ENCODE measurements at places on chromosomes 6 and 20.

DNA sequence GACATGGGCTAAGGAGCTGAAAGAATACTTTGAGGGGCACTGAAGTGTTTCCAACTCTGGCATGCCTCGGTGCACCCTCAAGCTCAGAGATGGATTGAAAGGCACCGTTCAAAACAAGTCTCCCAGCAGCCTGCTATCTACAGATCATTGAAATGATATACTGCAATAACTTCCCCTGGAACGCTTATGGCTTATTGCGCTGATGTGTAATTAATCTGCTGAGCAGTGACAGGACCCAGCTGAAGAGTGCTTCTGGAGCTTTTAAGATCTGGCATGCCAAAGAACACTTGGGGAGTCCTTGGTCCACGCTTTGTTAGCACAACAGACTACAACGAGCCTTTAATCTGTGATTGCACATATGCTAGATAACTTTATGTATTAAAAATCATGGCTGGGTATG is 708.2 kb downstream of the PRKN start:
- DNase-seq, result no peak

DNA sequence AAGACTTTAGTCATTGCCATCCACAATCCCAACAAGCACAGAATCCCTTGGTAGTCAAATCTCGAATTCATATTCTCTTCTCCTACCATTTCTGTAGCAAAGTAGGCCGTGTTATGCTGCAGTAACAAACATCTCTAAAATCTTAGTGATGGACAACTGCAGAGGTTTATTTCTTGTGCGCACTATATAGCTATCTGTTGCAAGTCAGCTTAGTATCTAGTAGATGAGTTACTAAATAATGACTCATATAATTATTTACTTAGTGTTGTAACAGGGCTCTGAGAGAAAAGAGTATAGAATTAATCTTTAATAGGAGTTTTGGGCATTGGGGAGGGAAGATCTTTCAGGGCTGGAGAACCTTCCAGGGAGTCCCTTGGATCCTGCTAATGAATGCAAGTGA is 73.3 kb downstream of the CAP2 start:
- no peak for DNase-seq

- no peak for DNase-seq
Observed at GRCh38 chr6:121450242-121450641, 14.8 kb downstream of the GJA1 start.

GRCh38 chr6:97195117-97195516 is 87.9 kb downstream of the MMS22L start:
- DNase-seq, result no peak

GRCh38 chr20:20736303-20736702 is 23.9 kb upstream of the RALGAPA2 start:
- DNase-seq, result no peak

DNA sequence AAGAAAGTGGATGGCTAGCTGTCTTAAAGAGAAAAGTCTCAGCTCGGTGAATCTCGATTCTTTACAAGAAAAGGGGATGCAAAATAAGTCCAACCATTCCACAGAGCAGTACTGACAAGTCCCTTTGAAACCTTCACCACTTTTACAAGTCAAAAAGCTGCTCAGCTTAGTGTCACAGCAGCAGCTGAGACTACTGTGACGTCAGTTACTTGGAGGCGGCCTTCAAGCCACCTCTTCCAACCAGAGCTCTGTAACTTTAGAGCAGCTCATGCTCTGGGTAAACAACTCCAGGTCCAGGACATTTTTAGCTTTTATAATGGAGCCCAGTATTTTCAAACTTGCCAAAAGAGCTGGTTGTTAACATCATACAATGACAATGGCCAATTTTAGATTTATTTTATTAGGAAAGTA is at the start of gene KIAA0408:
KIAA0408 (minus strand) TSS at position 159 of the 411 bp plus-strand sequence. CDS start 5,408 bp downstream, outside the sequence.
- DNase-seq, result no peak

GRCh38 chr6:155505608-155505989 is 50.0 kb upstream of the NOX3 start:
- DNase-seq, result no peak

- DNase-seq, result peak; percentile 71
Observed at GRCh38 chr6:33430991-33431879, 11.4 kb downstream of the SYNGAP1 start.

DNA sequence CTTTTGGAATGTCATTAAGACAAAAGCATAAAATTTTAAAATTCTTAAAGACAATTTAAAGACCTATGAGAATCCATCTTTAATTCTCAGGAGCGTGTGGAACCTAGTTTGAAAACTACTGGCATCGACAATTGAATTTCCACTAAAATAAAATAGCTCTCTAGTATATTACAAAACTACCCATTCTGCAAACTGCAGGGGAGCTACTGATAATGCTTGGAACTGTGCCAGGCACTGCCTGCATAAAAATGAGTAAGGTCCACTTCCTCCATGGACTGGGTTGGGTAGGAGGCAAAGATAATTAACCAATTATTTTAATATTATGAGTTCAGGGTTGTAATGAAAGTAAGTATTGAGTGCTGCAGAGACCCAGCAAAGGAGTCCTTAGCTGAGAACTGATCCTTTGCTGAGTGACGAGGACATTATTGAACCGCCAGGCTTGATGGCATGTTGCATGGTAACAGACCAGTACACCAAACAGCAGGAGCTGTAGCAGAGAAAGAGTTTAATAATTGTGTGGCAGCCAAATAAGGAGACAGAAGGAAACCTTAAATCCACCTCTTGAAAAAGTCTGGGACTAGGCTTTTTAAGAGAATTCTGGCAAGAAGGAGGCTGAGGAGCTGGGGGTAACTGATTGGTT is 261.3 kb downstream of the ESR1 start:
- DNase-seq, result no peak

- DNase-seq, result no peak
Observed at GRCh38 chr6:111114482-111114881, 27.2 kb downstream of the SLC16A10 start.

- DNase-seq, result no peak
Observed at GRCh38 chr6:138410972-138411880, 7.2 kb downstream of the HEBP2 start.

GRCh38 chr6:128064540-128064895 is 163.7 kb upstream of the THEMIS start:
- DNase-seq, result no peak

GRCh38 chr6:25277857-25278256 is 1.3 kb upstream of the CARMIL1 start:
- no peak for DNase-seq

GRCh38 chr6:116461932-116462885 is 1.0 kb downstream of the CALHM6 start:
- peak; percentile 4 for DNase-seq

DNA sequence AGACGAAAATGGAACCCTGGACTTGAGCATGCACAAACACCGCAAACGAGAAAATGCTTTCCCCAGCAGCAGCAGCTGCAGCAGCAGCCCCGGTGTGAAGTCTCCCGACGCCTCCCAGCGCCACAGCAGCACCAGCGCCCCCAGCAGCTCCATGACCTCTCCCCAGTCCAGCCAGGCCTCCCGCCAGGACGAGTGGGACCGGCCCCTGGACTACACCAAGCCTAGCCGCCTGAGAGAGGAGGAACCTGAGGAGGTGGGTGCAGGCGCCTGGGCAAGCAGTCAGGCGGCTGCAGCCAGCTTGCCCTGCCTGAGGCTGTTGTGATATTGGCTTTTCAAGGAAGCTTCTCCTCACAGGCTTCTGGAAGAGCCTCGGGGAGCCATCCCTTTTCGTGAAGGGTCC is 35.8 kb upstream of the PCMTD2 start:
- DNase-seq, result no peak

DNA sequence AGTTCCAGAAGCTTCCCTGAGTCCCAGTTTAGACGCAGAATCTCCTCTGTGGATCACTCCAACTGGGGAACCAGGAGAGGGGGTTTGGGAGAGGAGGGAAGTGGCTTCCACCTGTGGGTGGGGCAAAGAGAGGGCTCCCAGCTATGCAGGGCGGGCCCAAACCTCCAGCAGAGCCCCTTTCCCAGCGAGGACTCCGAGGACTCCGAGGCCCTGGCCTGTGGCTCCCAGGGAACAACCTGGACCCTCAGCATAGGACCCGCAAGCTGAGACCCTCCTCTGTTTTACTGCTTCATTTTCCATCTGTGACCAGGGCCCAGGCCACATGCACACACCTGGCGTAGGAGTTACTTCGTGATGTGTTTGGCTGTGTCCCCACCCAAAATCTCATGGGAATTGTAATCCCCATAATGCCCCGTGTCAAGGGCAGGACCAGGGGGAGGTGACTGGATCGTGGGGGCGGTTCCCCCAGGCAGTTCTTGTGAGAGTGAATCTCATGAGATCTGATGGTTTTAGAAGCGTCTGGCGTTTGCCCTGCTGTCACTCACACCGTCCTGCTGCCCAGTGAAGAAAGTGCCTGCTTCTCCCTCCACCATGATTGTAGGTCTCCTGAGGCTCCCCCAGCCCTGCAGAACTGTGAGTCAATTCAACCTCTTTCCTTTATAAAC is 27.9 kb downstream of the NTSR1 start:
- no peak for DNase-seq

GRCh38 chr6:161233986-161234661 is 39.7 kb downstream of the AGPAT4 start:
- no peak for DNase-seq

- no peak for DNase-seq
Observed at GRCh38 chr6:39389484-39389767, 66.9 kb upstream of the KCNK16 start.

GRCh38 chr6:15588971-15589634 is 73.7 kb downstream of the DTNBP1 start:
- DNase-seq, result no peak

DNA sequence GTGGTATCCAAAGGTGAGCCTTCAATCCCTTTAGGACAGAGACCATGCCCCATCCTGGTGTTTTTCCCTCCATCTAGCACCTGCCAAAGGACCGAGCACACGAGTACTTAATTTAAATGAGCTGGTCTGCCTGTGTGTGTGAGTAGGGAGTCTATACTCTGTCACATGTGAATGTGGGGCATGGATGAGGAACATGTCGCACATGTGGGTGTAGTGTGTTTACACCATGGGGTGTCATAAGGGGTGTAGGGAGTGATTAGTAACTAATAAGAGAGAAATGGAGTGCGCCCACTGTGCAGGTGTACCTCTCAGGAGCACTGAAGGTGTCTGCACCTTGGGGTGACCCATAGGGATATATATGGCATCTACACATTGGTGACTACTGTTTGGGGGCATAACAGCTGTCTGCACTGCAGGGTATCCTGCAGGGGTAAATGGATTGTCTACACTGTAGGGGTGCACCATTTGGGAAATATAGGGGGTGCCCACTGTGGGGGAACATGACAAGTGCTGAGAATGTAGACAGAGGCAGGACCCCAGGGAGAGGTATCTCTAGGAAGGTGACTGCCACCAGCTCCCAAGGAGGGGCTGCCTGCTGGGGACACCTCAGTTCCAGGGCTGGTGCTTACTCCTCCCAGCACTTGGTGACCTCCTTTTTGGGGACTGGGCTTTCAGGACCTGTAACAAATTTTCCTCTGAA is 53.5 kb downstream of the EBF4 start:
- no peak for DNase-seq

GRCh38 chr20:48832405-48832730 is 4.6 kb upstream of the PREX1 start:
- no peak for DNase-seq

- DNase-seq, result no peak
Observed at GRCh38 chr6:71965404-71965803, 79.1 kb downstream of the RIMS1 start.

- no peak for DNase-seq
Observed at GRCh38 chr6:53035549-53036213, 29.5 kb upstream of the FBXO9 start.

- no peak for DNase-seq
Observed at GRCh38 chr20:17497821-17498580, 33.2 kb downstream of the BFSP1 start.

GRCh38 chr20:34242879-34243278 is 1.7 kb downstream of the ASIP start:
- DNase-seq, result no peak

- DNase-seq, result no peak
Observed at GRCh38 chr6:163427498-163428254, 13.2 kb downstream of the QKI start.

DNA sequence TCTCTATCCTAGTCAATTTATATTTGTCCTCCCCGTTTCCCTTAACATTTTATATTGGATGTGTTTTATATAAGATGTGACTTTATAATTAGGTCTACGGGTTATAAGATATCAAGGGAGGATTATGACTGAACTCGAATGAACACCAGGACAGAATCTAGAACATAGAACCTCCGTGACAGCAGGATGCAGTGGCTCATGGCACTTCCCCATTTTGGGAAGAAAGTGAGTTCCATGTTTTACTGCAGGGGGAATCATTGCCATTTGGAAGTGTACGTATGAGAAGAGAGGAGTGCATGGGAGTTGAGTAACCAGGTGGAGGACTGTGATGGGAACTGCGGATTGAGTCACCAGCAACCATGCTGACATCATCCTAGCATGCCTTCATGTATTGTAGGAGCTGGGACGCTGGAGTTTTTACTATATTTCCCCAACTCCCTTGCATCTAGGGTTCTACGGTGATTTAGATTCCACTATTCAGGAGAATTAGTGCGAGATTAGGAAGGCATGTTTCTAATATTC is 56.1 kb upstream of the FOXC1 start:
- no peak for DNase-seq

- DNase-seq, result no peak
Observed at GRCh38 chr6:25413207-25413905, 134.2 kb downstream of the CARMIL1 start.

- no peak for DNase-seq
Observed at GRCh38 chr20:13212750-13213149, 8.3 kb upstream of the ISM1 start.

DNA sequence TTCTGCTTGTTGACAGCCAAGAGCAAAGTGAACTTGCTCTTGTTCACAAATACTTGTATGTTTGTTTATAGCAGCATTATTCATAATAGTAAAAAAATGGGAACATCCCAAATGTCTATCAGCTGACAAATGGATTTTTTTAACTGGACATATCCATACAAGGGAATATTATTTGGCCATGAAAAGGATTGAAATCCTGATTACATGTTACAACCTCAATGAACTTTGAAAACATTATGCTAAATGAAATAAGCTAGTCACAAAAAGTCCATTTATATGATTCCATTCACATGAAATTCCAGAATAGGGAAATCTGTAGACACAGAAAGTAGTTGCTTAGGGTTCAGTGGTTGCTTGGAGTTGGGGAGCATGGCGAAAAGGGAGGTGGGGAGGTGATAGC is 28.4 kb upstream of the BAG2 start:
- no peak for DNase-seq

GRCh38 chr6:150905769-150906168 is 40.3 kb downstream of the MTHFD1L start:
- DNase-seq, result no peak

GRCh38 chr6:26232940-26233648 is 131.9 kb upstream of the BTN3A2 start:
- DNase-seq, result no peak

DNA sequence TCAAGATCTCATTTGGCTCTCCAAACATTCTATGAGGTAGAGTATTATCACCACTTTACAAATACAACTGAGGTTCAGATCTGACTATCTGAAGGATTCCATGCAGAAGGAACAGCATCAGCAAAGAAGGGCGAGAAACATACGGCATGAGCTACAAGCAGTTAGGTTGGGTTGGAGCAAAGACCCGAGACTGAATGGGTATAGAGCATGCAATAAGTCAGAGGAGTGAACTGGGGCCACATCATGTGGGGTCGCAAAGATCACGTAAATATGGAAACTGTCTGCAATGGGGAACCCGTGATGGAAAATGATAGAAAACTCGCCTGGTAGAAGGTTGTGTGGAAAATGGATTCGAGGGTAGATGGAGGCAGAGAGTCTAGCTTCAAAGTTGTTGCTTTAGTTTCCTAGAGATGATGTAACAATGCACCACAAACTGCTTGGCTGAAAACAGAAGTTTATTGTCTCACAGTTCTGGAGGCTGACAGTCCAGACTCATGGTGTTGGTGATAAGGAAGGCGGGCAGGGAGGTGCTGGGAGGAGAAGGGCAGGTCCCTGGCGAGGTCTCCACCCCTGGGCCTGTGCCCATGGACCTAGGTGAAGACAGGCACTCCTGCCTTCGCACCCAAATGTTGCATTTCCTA is 44.3 kb upstream of the BCLAF1 start:
- no peak for DNase-seq

Measured in stimulated activated CD8-positive, alpha-beta memory T cell treated with anti-CD3 and anti-CD28 coated beads, Interleukin-2, amount 100 ng/mL, for 1 hour (primary cell).